ENCODE measurements at places on chromosomes 1 and 21.
A peak's percentile ranks its signal among the peaks of the same experiment; 100 is the strongest.

DNA sequence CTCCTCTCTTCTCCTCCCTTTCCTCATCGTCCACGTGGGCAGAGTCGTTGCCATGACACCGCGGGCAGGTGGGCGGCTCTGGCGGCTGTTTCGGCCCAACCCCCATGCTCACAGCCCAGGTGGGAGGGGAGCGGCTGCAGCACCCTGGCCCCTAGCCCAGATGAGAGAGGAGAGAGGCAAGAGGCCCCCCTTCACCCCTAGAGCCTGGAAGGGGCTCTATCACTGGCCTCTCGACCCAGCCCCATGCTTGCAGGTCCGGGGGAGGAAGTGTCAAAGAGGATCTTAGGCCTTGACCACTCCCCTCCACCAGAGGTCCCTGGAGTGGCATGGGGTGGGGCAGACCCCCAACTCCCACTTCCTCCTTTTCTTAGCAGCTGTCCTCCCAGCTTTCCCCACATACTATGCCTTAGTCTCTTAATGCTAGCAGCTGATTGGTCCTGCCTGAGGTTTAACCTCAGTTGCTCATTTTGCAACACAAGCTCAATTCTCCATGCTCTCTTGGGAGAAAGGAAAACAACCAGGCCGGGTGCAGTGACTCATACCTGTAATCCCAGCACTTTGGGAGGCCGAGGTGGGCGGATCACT is 10.4 kb downstream of the DLGAP3 start:
- DNase-seq = peak; percentile 10

DNA sequence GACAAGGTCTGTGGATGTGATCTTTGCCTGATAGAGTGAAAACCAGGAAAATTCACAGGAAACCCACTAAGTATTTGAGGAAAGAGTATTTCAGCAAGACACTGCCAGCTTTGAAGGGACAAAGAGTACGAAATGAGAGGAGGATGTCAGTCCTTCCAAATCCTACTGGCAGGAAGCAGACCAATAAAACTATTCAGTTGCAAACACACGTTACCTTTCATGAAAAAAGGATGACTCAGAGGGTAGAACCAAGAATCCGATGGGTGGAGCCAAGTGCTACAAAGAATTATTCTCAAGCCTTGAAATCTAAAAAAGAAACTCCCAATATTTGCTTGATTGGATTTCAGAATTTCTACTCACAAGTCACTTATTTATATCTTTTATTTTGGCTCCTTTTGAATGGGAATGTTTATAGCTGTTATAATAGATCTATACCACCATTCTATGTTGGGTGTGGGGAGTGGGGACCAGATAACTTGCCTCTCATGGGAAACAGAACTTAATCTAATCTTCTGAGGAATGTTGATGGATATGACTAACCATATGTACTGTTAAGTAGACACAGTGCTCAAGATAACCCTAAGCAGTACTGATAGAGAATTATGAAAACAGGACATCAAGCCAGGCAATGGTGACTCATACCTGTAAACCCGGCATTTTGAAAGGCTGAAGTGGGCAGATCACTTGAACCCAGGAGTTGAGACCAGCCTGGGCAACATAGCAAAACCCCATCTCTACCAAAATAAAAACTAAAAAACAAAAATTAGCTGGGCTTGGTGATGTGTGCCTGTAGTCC is 19.3 kb upstream of the HEATR1 start:
- DNase-seq = no peak

DNA sequence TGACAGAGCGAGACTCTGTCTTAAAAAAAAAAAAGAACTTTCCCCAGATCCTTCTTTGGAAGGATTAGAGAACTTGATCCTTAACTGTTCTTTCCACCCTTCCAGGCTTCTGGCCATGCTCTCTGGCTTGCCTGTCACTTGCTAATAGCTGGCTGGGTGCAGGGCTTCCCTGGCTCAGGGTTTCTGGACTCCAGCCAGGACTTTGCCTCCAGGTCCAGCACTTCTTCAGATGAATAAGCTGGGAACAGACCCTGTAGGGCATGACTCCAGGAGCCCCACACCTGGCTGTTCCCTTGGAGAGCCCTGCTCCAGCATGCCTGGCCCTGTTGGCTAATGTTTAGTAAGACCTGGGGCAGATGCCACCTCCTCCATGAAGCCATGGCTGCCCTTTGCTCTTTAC is 3.3 kb upstream of the NT5C1A start:
- no peak for DNase-seq

DNA sequence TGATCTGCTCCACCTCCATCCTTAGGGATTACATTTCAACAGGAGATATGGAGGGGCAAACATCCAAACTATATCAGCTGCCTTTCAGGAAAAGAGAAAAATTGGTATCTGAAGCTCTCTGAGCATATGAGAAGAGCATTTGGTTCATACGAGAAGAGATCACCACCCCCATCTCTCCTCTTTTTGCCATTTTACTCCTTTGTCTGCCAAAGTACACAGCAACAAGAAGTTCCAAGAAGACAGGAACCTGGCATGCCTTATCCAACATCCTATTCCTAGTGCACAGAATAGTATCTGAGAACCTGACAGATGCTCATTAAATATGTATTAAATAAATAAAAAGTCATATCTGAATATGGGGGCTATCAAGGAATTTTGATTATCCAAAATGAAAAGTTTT is 142.5 kb upstream of the PKN2 start:
- DNase-seq = no peak

GRCh38 chr1:19206947-19207346 is 3.1 kb downstream of the UBR4 start:
- no peak for DNase-seq

DNA sequence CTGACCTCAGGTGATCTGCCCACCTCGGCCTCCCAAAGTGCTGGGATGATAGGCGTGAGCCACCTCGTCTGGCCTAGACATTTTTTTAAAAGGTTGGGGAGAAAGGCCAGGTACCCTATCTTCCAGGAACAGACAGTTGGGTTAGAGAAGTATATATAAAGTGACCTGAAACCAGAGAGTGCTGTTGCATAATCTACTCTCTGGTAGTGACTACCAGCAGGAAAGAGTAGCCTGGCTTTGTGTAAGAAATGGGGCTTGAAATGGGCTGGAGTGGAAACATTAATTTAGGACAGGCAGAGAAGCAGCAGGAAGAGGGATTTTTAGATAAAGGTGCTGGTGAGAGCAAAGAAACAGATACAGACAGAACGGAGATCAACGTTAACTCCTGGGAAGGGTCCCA is 125.8 kb upstream of the HOOK1 start:
- DNase-seq = no peak

DNA sequence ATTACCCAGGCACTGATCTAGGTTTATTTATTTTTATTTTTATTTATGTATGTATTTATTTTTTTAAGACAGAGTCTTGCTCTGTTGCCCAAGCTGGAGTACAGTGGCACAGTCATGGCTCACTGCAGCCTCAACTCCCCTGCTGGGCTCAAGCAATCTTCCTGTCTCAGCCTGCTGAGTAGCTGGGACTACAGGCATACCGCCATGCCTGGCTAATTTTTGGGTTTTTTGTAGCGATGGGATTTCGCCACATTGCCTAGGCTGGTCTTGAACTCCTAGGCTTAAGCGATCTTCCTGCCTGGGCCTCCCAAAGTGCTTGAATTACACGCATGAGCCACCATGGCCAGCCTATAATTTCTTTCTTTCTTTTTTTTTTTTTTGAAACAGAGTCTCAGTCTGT is 9.4 kb downstream of the PHACTR4 start:
- no peak for DNase-seq

GRCh38 chr1:21499283-21499950 is 9.8 kb upstream of the ALPL start:
- no peak for DNase-seq

GRCh38 chr1:62637392-62638105 is 40.2 kb downstream of the ANGPTL3 start:
- no peak for DNase-seq

DNA sequence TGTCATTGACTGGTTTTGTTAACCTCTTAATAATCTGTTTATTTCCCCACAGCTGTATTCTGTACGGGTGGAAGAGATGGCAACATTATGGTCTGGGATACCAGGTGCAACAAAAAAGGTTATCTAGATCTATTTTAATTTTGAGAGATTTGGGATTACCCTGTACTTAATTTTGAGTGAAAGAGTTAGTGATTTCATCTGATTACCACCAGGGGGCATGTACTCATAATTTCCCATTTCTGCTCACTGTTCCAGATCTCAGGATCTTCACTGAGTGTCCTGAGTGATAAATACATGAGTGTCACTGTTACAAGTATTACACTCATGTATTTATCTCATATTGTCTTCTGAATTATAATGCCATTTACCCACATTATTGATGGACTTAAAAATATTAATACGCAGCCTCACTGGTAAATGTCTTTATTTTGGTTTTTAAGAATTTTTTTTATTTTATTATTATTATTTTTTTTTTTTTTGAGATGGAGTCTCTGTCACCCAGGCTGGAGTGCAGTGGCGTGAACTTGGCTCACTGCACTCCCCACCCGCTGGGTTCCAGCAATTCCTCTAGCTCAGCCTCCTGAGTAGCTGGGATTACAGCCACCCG is 27.4 kb downstream of the DTL start:
- DNase-seq = no peak

DNA sequence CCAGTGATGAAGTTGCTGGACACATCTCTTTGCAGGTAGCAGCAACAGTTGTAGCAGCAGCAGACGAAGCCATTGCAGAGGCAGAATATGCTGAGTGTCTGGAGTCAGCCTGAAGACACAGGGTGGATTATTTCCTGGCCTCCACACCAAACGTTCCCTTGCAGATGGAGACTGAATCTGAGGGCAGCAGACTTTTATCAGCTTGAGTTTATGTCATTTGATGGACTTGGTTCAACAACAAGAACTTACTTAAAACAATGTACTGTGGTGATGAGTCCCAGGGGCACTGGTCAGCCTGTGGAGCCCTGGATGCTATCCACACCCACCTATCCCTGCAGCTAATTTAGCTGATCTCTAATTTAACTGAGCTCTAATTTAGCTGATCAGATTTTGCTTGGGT is 17.1 kb upstream of the MPZL1 start:
- no peak for DNase-seq

- peak; percentile 21 for DNase-seq
Observed at GRCh38 chr1:37930246-37931101, 16.4 kb downstream of the INPP5B start.

GRCh38 chr1:51282605-51283004 is 46.5 kb downstream of the RNF11 start:
- DNase-seq = no peak

- no peak for DNase-seq
Observed at GRCh38 chr21:16337266-16337665, 607.5 kb downstream of the USP25 start.

GRCh38 chr1:121587777-121588176 is 403.0 kb downstream of the SRGAP2C start:
- no peak for DNase-seq

DNA sequence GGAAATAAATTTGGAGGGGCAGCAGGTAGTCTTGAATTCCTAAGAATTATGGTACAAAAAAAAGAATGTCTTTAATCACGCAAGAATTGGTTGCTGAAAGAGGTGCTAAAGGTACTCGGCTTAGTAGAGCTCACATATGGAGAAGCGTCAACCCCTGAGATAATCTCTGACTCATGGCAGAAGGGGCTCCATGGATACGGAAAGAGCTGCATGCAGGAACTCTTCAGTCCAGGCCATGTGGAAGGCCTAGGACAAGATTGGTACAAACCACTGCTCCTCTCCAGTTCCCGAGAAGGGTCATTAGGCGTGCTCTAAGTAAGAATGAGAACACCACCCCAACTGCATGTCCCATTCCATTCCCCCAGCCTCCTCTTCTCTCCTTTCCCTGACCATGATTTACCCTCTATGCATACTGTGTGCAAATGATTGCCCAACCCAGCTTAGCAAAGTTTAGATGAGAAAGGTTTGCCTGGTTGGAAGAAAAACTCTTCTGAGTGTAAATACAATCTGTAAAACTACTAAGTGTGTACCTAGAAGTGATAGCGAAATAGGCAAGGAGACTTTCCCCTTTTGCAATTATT is 10.9 kb downstream of the GJA8 start:
- DNase-seq = no peak

- no peak for DNase-seq
Observed at GRCh38 chr1:9922342-9922741, 12.3 kb upstream of the CTNNBIP1 start.

DNA sequence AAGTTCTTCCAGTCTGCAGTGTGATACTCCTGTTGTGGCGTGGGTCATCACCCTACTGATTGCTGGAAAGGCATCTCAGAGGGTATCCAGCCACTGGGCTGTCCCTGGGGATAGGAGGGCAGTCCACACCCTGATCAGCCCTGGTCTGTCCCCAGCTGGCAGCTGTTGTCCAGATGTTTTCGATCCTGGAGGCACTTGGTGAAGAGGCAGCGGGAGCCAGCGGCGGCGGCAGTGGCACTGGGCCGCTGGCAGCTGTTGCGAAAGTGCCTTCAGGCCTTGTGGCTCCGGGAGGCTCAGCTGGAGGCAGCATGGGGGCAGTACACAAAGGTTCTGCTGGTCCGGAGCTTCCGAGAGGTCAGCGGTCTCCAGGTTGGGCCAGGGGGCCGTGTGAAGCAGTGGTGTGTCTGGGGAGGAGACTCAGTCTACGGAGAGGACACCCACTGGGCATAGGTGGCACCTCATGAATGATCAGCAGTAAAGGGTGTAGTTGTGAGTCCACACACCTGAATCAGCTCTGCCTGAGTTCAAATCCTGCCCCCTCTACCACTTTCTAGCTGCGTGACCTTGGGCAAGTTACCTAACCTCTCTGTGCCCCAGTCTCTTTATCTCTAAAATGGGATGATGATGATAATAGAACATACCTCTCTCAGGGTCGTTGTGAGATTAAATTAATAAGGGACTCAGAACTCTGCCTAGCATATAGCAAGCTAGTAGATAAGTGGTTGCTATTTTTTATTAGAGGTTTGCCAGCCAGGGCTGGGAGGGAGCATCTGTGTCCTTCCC is 6.1 kb downstream of the C1orf167 start:
- no peak for DNase-seq

DNA sequence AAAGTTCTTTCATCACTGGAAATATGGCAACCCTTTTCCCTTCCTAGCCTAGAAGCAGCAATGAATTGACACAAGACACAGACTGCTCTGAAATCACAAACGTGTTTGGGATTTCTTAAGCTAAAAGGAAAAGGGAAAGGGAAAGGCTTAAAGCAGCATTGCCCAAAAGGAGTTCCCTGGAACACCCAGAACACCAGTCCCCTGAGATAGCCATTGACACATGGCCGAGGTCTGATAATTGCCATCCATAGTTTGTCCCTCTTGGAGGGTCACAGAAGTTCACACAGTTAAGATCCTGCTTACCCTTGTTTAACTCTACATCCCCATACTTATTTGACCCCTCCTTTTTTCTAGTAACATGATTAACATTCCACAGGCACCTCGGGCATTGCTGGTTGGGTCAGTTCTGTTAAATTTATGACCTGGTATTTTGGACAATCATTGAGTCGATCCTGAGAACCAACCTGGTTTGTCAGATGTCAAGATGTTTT is 72.9 kb downstream of the ZNF281 start:
- DNase-seq = no peak

- DNase-seq = peak; percentile 60
Observed at GRCh38 chr1:6440198-6441126, 15.9 kb downstream of the ESPN start.

DNA sequence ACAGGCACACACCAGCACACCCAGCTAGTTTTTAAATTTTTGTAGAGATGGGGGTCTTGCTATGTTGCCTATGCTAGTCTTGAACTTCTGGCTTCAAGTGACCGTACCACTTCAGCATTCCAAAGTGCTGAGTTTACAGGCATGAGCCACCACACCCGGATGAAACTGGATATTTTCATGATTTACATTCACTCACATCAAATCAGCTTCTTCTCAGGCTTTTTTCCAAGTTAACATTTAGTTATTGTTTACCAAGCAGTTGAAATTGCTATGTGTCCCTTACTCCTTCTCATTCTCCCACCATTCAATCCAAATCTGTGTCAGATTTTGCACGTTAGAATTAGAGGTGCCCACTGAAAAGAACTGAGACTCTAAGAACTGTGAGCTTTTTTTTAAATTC is 18.4 kb downstream of the RIT1 start:
- DNase-seq = no peak
